ENCODE measurements at places on chromosomes 1 and 21.

DNA sequence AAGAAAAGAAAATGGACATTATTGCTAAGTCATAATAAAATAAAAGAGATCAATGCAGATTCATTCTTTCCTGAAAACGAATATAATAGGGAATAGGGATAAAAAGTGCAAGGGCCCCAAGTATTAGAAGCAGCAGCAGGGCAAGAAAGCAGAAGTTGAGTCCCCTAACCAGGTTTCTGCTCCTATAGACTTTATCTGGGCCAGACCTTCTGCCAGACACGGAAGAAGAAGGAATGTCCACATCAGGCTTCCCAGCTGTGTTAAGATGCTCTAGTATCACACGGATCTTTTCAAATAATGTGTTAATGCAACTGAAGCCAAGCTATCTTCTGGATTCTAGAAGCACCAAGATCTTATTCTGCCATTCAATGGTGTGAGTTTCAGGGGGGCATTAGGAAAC is 26.9 kb downstream of the CD244 start:
- no peak for DNase-seq

DNA sequence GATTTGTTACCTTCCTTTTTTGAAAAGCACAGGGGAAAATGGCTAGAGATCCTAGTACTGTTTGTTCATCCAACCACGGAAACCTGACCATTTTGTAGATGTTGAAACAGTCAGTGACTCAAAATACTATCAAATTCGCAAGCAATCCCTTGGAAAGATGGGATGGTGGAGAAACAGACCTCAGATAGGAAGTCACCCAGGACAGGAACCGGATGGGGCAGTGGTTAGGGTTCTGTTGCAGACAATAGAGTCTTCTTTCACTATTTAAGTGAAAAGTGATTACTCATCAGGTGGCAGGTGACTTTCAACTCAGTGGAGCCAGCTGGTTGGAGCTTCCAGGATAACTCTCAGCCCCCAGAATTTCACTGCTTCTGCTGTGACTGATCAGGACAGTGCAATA is 17.0 kb downstream of the LHX4 start:
- DNase-seq, result no peak

GRCh38 chr1:214551436-214552173 is at the start of gene PTPN14:
Gene PTPN14 (minus strand): TSS chr1:214551602. CDS start chr1:214464803, 86,799 bp downstream.
- DNase-seq, result no peak

GRCh38 chr21:43302062-43302700 is 124.8 kb downstream of the SIK1 start:
- no peak for DNase-seq

DNA sequence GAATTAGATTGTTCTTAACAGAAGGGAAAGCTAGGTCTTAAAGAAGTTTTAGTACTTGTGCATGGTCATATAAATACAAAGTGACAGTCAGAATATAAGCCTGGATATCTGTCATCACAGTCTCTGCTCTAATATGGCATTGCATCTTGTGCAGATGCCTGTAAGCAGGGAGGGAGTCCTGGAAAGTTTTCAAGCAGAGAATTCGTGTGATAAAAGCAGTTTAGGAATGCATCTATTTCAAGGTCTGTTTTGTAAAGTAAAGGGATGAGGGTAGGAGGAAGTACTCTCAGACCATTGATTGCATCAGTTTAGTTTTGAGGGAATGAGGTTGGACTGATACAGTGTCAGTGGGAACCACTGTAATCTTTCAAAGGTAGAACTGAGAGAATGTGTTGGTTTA is 30.6 kb downstream of the IARS2 start:
- no peak for DNase-seq

DNA sequence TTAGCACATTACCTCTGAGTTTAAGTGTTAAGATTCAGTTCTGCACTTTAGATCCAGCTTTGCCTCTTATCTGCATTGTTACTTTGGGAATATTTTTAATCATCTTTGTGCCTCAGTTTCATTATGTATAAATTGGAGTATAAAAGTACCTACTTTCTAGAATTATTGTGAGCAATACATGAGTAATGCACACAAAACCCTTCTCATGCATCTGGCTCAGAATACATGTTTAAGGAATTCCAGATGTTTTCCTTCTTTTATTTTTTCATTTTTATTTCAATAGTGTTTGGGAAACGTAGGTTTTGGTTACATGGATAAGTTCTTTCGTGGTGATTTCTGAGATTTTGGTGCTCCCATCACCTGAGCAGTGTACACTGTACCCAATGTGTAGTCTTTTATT is 14.2 kb downstream of the C8A start:
- DNase-seq, result no peak
